MCF 10A (cell line): ENCODE measurements at places on chromosomes 7 and 10. TPM values are rescaled to one million over a fixed set of nuclear protein-coding genes. Genes with fewer than 3 reads are reported as not detected.

MCM10 gene
- 3.5 and 6.0 TPM in 2 replicates for total RNA-seq

DKK1 gene
- total RNA-seq = 31.8 and 37.4 TPM in 2 replicates

PHYH gene
- total RNA-seq = 9.8 and 13.7 TPM in 2 replicates

PALD1 gene
- total RNA-seq = 0.12 TPM in 1 of 2 replicates, not detected in the other

GRCh38 chr7:72411419-72411818, 719 bp downstream of the CALN1 start:
- H3K36me3 ChIP-seq = no peaks in the 10 kb centered on the region
- no peaks in the 10 kb centered on the region for H3K27me3 ChIP-seq
- H3K4me3 ChIP-seq = no peak overlapping the region
- H3K27ac ChIP-seq = no peak overlapping the region

DNA sequence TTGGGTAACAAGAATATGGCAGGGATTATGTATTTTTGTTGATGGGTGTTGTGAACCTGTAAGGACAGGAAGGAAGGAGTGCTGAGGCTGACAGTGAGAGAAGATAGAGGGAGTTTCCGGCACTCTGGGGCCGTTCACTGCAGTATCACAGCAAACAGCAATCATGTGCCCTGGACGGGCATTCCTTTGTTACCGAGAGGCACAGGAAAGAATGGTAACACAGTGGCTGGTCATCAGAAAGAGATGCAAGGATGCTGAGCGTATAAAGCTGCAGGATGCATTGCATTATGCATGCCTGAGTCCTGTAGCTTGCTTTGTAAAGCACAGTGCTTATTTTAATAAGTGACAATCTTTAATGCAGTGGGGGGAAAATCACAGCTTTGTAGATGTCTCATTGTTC, 286.8 kb downstream of the RPS24 start:
- no peak overlapping the region for H3K27ac ChIP-seq
- H3K36me3 ChIP-seq = no peaks in the 10 kb centered on the region
- H3K4me3 ChIP-seq = no peak overlapping the region
- peaks cover 62% of the 10 kb centered on the region for H3K27me3 ChIP-seq
- no peak for DNase-seq

DNA sequence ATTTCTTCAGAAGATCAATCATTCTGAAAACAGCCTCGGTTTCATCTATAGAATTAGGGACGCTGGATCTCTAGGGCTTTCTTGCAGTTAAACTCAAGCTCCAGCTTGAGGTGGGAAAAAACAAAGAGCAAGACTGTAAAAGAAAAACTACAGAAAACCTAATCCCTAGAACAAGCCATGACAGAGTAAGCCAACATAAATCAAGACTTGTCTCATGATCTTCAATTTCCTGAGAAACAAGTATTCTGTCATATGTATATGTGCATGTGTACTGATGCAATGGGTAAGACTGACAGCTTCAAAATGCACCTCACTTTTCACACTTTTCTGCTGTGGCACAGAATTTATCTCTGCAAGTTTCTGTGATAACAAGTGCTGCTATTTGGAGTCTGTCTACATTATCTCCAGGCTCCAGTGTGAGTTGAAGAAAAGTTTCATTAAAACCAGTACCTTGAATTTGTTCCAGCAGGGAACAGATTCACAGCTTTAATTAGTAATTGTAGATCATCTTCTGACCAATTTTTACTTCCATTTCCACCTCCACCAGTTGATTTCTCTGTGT, 19.2 kb downstream of the PMPCB start:
- no peaks in the 10 kb centered on the region for H3K27me3 ChIP-seq
- no peak overlapping the region for H3K27ac ChIP-seq
- no peak overlapping the region for H3K4me3 ChIP-seq

- DNase-seq = no peak
- no peak overlapping the region for H3K4me3 ChIP-seq
- peaks cover 7% of the 10 kb centered on the region for H3K36me3 ChIP-seq
- H3K4me1 ChIP-seq = peaks cover 22% of the 10 kb centered on the region
- no peak overlapping the region for H3K27ac ChIP-seq
These were observed 713 bp upstream of the HOGA1 start for GRCh38 chr10:97583476-97583875.

GRCh38 chr10:71666639-71667386, 52.8 kb downstream of the C10orf105 start:
- no peak overlapping the region for H3K27ac ChIP-seq
- peaks cover 48% of the 10 kb centered on the region for H3K27me3 ChIP-seq
- H3K4me3 ChIP-seq = no peak overlapping the region
- H3K4me1 ChIP-seq = no peaks in the 10 kb centered on the region

DNA sequence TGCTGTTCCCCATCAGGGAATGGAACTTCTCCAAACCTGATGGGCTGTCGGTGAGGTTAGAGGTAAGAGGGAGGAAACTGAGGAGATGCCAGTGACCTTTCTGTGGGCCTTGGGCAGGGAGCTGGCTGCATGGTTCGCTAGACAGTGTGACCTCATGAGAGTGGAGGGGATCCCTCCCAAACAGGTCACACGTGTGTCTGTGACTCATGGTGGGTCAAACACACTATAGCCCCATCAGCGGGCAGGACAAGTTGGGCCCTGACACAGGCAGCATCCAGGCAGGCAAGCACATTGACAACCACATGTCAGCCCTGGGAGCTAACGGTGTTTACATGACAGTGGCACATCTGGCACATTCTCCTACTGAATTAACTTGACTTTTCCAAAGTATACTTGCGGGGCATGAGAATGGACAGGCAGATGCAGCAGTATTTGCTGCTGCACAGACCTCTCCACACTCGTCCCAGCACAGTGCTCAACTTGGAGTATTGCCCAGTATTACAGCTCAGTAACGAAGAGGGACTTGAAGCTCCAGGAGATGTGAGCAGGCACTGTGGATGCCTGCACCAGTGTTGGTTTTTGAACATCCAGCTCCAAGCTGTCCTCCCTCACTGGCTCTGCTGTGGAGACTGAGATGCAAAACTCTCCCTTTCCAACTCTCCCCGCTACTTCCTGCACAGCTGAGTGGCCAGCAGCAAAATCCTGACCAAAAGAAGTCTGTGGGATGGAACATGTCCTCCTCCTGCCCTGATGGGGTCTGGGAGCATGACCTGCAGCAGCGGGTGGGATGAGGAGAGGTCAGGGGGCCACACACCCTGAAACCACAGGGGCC, 199.6 kb downstream of the WDR37 start:
- H3K4me1 ChIP-seq = no peaks in the 10 kb centered on the region
- H3K4me3 ChIP-seq = no peak overlapping the region
- H3K27me3 ChIP-seq = peaks cover 26% of the 10 kb centered on the region
- no peaks in the 10 kb centered on the region for H3K36me3 ChIP-seq
- DNase-seq = no peak

- peak; percentile 92 for DNase-seq
- peak overlapping the region; percentile 17 for H3K4me3 ChIP-seq
- peaks cover 5% of the 10 kb centered on the region for H3K27me3 ChIP-seq
- H3K36me3 ChIP-seq = no peaks in the 10 kb centered on the region
These were observed 234.6 kb downstream of the DIP2C start for GRCh38 chr10:454860-455259.

DNA sequence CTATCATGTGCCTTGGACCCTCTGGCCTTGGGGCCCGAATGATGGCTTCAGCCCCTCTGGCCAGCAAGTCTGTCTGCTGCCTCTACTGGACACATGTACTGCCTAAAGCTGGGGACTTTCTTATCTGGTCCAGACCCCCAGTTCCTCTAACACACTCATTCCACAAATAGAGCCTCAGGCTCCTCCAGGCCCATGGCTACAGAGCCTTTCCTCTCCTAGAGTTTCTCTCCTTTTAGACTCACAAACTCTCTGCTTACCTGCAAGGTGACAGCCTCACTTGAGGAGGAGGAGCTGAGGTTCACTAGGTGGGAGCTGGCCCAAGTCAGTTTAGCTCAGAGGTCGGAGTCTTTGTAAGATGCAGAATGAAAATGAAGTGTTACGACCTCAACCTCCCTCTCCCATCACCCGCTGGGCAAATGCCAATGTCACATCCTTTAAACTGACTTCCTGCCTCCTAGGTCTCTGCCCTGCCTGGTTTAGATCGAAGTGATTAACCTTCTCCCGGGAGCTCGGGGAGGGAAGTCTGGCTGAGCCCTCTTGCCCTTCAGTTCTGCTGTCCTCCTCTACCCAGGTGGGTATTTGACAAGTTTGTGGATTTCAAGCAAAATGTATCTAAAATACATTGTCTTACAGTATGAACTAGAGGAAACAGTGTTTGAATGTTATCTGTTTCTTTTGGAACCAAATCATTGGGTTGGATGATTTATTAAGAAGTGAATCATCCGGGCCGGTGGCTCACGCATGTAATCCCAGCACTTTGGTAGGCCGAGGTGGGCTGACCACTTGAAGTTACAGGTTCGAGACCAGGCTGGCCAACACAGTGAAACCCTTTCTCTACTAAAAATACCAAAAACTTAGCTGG, 71.9 kb upstream of the TNS3 start:
- H3K27ac ChIP-seq = peak overlapping the region; percentile 86
- H3K27me3 ChIP-seq = no peaks in the 10 kb centered on the region
- no peak overlapping the region for H3K4me3 ChIP-seq
- peak; percentile 57 for DNase-seq
- H3K4me1 ChIP-seq = peaks cover 31% of the 10 kb centered on the region

DNA sequence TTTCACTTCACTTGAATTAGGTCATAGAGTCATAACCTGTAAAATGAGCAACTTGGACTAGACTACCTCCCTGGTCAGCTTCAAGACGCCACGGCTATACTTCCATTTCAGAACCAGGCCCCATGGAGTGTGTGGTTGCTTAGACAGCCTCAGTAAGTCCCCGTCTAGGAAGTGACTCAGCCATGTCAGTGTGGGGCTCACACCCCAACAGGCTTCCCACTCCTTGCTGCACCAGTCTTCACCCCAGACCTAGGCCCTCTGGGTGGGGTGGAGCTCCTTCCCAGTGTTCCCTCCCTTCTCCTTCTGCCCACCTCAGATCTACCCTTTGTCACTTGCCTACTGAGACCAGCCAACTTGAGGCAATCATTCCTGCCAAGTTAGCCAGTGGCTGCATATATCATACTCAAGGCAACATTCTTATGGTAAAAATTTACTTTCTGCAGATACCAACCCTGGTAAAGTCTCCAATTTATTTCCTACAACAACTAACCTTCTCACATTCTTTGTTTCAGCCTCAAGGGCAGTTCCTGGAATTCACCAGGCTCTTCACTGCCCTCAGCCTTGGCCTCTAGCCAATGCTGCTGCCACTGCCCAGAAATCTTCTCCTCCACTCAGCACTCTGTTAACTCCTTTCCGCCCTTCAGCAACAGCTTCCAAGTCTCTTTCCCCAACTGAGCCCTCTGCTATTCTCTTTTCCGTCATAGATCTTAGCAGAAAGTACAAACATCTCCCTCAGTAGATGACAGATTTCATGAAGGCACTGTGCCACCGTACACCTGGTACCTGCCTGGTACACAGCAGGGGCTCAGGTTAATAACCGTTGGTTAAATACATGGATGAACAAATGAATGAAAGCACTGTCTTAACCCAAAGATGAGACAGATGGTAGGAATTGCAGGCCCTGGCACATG, 31.3 kb upstream of the ZNRF2 start:
- H3K27ac ChIP-seq = peak overlapping the region; percentile 39
- H3K4me3 ChIP-seq = peak overlapping the region; percentile 2
- peak; percentile 70 for DNase-seq

DNA sequence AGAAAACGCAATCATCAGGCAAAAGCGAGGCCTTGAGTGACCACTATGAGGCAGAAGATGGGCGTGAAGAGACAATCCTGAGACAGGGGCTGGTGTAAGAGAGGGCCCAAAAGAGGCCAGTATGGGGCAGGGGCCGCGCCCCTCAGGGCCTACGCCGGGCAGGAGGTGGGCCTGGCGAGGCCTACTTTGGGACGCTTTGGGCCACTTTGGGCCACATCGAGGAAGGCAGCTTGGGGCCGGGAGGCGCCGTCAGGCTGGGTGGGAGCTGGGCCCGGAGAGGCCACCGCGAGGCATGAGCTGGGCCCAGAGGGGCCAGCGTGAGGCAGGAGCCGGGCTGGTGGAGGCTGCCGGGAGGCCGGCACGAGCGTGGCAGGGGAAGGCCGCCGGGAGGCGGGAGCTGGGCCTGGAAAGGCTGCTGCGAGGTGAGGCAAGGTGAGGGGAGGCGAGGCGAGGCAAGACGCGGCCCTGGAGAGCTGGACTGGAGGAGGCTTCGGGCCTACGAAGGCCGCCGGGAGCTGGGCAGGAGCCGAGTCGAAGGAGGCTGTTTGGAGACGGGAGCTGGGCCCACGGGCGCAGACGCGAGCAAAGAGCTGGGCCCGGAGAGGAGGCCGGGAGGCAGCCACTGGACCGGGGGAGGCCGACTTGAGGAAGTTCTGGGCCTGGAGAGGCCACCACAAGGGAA, 171.3 kb downstream of the TPST1 start:
- no peak for DNase-seq
- no peak overlapping the region for H3K4me3 ChIP-seq
- no peaks in the 10 kb centered on the region for H3K27me3 ChIP-seq

- H3K4me1 ChIP-seq = peaks cover 13% of the 10 kb centered on the region
- no peaks in the 10 kb centered on the region for H3K27me3 ChIP-seq
- H3K36me3 ChIP-seq = no peaks in the 10 kb centered on the region
- no peak for DNase-seq
- no peak overlapping the region for H3K4me3 ChIP-seq
These were observed 43.5 kb downstream of the KMT2C start for GRCh38 chr7:152392254-152392653.

DNA sequence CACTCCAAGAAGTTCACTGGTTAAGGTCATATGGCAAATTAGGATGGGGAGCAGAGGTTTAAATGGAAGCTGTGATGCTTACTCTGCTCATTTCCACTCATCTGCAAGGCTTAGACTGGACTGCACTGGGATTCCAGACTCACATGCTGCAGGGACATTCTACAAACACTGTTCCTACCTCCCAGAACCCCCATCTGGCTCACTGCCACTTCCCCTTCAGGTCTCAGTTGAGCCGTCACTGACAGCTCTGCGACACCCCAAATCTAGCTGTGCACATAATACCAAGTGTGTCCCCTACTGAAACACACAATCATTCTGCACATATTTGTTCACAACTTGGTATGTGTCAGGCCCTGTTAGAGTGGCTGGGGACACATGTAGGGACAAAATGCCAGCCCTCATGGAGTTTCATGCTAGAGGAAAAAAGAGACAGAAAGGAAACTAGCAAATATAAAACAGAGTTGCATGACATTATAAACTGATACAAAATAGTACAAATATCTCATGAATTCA, 5.4 kb downstream of the PRKCQ start:
- peaks cover 50% of the 10 kb centered on the region for H3K27me3 ChIP-seq
- no peak overlapping the region for H3K4me3 ChIP-seq
- no peaks in the 10 kb centered on the region for H3K4me1 ChIP-seq
- no peak overlapping the region for H3K27ac ChIP-seq
- no peaks in the 10 kb centered on the region for H3K36me3 ChIP-seq
- no peak for DNase-seq

- H3K27me3 ChIP-seq = no peaks in the 10 kb centered on the region
- no peak overlapping the region for H3K4me3 ChIP-seq
- DNase-seq = no peak
- no peak overlapping the region for H3K27ac ChIP-seq
- H3K4me1 ChIP-seq = peaks cover 17% of the 10 kb centered on the region
- H3K36me3 ChIP-seq = no peaks in the 10 kb centered on the region
These were observed 279.5 kb upstream of the KLF6 start for GRCh38 chr10:4064489-4064888.

- H3K27ac ChIP-seq = no peak overlapping the region
- no peaks in the 10 kb centered on the region for H3K36me3 ChIP-seq
- no peak overlapping the region for H3K4me3 ChIP-seq
- DNase-seq = no peak
- H3K4me1 ChIP-seq = no peaks in the 10 kb centered on the region
These were observed 227.9 kb downstream of the ZMYND11 start for GRCh38 chr10:363152-363551.
